ENCODE measurements at places on chromosomes 6 and 20.

DNA sequence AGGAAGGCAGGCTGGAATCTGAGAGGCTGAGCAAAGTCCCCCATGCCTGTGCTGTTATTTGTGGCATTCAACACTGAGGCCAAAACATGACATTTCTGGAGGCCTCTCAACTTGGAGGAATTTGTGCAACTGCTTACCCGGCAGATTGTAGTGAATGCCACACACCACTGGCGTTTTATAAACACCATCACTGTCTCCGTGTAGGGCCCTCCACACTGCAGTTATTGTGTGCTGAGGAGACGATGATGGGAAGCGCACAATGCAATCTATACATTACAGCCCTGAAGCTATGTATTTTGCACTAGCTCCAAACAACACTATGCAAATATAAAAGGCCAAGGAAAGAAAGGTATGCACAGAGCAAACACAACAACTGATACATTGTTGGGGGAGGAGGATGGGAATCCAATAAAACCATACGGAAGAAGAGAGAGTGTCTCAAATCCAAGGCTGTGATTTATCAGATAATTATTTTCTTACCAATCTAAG lies 106.5 kb downstream of the SMLR1 start:
- DNase-seq = no peak

- DNase-seq = no peak
Measured at GRCh38 chr6:113095841-113096240, 748.7 kb downstream of the RFPL4B start.

- peak; percentile 31 for DNase-seq
Measured at GRCh38 chr6:53728570-53729194, 63.1 kb upstream of the KLHL31 start.

GRCh38 chr20:4272225-4272624 lies 256.9 kb upstream of the RNF24 start:
- DNase-seq = no peak

DNA sequence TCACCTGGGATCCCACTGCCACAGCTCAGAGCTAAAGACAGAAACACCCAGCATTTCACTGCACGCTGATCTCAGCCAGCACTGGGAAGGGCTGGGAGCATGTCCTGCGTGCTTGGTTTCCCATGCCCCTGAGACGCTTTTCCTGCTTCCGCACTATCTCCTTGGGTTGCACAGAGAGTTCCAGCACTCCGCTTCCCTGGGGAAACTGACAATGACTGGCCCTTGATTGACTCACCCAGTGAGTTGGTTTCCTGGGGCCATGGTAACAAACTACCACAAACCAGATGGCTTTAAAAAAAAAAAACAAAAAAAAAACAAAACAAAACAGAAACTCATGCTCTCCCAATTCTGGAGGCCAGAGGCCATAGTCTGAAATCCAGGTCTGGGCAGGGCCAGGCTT lies 14.8 kb upstream of the MAS1L start:
- DNase-seq = no peak

DNA sequence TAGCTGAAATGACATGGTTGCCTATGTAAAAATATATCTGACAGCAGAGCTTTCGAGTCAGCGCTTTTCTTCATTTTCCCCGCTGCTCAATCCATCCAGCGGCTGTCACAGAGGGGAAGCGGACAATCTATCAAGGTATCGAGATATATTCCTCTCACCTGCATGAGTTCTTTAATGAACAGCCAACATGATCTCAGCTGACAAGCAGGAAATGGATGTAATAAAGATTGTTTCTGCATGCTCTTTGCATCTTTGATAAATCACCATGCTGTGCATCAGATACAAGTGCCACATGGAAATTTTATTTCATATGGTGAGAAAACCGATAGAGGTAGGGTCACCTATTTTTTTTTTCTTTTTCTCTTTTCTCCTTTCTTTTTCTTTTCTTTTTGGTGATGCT lies 602.3 kb upstream of the MMS22L start:
- DNase-seq = no peak

DNA sequence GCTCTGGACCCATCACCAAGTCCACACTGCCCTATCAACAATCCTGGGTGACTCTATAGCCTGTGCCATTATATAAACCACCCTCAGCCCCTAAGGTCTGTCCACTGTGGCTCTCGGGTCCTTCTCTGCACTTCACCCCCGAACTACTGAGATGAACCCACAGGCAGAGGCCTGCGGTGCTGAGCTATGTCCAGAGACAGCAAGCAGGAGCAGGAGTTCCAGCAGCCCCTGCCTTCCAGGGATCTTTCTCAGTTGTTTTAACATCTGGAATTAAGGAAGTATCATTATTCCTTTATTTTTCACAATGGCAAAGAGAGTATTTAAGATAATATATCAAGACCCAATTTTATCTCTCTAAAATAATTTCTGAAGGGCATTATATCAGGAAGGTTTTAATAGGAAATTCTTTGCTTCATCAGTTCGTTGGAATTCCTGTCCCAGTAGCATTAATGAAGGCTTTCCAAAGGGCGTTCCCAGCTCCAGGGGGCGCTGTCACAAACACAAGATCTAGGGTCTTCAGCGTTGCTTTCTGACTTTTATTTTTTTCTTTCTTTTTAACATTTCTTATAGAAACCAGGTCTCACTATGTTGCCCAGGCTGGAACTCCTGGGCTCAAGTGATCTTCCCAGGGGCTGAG lies 27.3 kb downstream of the RRBP1 start:
- peak; percentile 49 for DNase-seq

DNA sequence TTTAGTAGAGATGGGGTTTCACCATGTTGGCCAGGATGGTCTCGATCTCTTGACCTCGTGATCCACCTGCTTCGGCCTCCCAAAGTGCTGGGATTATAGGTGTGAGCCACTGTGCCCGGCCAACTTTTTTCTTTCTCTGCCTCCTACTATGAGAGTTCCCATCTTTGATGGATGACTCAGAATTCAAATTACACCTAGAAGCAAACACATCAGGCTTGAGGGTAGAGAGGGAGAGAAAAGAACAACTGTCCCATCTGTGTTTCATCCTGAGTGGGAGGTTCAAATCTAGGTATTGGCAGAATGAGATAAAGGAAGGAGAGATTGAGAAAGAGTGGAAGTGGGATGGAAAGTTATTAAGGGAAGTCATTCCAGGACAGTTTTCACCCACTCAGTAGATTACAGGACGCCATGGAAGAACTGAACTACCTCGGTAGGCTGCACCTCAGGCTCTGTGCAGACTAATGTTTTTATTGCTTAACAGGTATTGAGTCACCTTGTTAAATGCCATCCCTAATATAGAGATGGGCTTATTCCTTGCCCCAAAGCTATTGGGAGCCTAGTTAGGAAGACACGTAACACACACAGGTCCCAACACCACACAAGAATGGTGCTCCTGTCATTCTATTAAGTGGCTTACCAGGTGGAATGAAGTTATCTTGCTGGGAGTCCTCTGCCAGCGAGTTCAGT lies 275.7 kb downstream of the SOX4 start:
- no peak for DNase-seq

DNA sequence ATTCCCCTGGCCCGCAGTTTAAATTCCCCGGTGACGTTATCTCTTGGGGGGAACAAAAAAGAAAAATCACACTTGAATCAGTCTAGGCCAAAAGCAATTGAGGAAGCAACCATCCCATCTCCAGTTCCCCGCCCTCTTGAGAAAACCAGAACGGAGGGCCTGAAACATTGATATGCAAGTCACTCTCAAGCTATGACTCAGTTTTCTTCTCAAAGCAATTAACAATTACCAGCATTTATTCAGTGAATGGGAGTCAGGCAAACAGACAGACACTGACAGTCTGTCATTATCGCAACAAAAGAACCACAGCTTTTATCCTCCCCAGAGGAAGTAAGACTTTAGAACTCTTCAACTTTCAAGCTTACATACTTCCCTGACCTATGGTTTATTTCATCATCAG lies 100.9 kb downstream of the OPRM1 start:
- DNase-seq = no peak

GRCh38 chr6:138302554-138302953 lies 75.2 kb upstream of the SMIM28 start:
- DNase-seq = no peak

DNA sequence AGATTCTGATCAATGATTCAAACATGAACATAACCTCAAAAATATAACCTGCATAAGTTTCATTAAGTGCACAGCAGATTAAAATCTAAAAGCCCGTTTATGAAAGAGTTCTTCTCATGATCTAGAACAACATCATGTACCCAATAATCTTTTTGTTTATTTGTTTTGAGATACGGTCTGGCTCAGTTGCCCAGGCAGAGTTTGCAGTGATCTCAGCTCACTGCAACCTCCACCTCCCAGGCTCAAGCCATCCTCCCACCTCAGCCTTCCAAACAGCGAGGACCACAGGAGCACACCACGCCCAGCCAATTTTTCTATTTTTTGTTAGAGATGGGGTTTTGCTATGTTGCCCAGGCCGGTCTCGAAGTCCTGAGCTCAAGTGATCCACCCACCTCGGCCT lies 149.7 kb downstream of the CDK19 start:
- DNase-seq = no peak

GRCh38 chr20:2254333-2254732 lies 41.5 kb upstream of the TGM3 start:
- no peak for DNase-seq

GRCh38 chr6:3757241-3757641 lies 5.7 kb upstream of the PXDC1 start:
- no peak for DNase-seq

GRCh38 chr20:55353206-55353605 lies 652.1 kb downstream of the CBLN4 start:
- no peak for DNase-seq

- peak; percentile 5 for DNase-seq
Measured at GRCh38 chr20:9839626-9840025, 750 bp upstream of the PAK5 start.

DNA sequence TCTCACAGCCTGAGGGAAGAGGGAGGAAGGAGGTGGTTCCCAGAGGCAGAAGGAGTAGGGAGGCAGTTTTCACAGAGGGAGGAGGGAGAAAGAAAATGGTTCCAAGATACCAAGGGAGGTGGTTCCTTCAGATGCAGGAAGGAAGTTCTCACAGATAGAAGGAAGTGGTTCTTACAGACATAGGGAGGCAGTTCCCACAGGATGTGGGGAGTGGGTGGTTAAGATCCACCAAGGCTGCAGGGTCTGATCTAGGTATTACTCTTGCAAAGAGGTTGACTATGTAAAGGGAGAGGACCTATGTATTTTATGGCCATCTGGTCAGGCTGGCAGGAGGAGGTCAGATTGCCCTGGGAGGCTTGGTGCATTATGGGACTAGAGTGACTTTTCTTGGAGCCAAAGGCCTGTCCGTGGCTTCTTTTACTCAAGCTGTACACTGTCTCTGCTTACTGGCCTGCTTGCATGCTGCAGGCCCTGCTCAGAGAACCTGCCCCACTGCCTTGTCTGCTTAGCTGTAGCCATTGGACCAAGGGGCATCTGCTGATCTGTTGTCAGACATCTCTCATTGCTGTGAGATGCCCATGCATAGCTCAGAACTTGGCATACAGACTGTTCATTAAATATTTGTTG lies 283.7 kb downstream of the DHX35 start:
- DNase-seq = no peak

GRCh38 chr6:135937106-135937505 lies 85.6 kb downstream of the PDE7B start:
- no peak for DNase-seq

All from neuronal stem cell (in vitro differentiated cells).